ENCODE measurements at places on chromosomes 2 and 18.
A peak's percentile ranks its signal among the peaks of the same experiment; 100 is the strongest.

- DNase-seq, result no peak
These were observed 644.4 kb downstream of the GALR1 start for GRCh38 chr18:77894060-77894459.

DNA sequence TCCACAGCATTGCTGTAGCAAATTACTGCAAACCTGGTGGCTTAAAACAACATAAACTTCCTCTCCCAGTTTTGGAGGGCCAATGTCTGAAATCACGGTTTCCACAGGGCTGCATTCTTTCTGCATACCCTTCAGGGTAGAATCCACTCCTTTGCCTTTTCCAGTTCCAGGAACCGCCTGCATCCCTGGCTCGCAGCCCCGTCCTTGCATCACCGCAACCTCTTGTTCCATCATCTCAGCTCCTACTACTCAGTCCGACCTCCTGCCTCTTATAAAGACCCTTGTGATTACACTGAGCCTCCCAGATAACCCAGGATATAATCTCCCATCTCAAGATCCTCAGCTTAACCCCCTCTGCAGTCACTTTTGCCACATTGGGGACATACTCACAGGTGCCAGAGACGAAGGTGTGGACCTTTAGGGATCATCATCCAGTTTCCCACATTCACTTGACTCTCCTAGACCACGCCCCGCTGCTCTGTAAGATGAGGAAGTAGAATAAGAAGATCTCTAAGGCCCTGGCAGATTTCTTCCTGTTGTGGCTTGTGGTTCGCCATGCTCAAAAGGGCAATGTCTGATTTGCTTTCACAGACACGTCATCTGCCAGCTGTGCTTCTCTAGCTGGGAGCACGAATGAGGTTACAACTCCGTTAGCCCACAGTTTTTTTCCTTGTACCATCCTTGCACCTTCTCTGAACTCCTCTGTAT is 103.6 kb upstream of the AGAP1 start:
- DNase-seq, result no peak

- peak; percentile 74 for DNase-seq
These were observed 204.1 kb downstream of the GLI2 start for GRCh38 chr2:120939595-120940318.

DNA sequence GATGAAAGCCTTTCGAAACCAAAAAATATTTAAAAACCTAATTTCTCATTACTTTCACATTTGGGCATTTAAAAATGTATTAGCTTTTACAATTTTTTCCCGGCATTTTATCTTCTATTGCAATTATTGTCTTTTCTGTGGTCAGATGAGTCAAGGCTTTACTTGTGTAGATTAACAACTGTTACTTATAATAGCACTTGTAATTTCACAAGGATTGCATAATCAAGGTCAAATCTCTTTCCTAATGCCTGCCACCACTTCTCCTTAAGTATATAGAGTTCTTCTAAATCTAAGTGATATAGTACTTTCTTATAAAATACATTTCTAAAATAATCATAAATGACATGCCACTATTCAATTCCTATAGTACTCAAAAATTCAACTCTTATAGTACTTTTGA is 67.2 kb downstream of the SLC8A1 start:
- DNase-seq, result peak; percentile 82

DNA sequence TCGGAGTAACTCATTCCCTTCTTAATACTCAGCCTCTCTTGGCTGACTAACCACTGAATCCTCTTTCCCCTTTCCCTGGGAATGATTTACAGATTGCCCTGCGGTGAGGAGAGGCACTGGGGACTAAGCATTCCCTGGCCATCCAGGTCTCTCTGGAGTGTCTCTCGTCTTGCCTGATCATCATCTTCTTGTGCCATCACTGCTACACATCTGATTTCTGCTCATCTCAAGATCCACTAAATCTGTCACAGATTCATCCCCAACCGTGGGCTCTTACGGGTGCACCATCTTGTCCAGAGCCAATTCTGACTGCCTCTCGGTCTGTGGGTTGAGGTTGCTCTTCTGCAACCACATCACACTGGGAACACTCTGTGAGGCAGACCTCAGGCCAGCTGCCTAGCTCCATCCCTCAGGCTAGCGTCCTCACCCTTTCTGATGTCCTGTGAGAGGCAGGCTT is 12.0 kb downstream of the SFTPB start:
- DNase-seq, result peak; percentile 80

- DNase-seq, result no peak
These were observed 125.9 kb downstream of the ACOXL start for GRCh38 chr2:110858135-110858725.

- no peak for DNase-seq
These were observed 436.6 kb downstream of the LRP1B start for GRCh38 chr2:141694180-141694579.

DNA sequence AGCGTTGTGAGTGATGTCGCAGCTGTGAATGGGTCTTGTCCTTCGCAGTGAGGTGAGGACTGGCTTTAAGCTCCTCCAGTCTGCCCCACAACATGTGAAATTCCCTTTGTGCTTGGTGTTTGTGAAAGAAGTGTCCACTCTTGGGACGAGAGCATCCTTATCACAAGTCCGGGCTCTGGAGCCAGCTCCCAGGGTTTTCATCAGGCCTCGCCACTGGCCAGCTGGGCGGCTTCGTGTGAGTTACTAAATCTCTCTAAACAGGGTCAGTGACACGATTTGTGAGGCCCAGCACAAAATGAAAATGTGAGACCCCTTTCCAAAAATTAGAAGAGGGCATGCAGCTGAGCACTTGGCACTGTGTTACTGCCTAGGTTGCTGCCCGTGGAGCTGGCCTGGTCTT is 115.9 kb downstream of the VAPA start:
- DNase-seq, result no peak

DNA sequence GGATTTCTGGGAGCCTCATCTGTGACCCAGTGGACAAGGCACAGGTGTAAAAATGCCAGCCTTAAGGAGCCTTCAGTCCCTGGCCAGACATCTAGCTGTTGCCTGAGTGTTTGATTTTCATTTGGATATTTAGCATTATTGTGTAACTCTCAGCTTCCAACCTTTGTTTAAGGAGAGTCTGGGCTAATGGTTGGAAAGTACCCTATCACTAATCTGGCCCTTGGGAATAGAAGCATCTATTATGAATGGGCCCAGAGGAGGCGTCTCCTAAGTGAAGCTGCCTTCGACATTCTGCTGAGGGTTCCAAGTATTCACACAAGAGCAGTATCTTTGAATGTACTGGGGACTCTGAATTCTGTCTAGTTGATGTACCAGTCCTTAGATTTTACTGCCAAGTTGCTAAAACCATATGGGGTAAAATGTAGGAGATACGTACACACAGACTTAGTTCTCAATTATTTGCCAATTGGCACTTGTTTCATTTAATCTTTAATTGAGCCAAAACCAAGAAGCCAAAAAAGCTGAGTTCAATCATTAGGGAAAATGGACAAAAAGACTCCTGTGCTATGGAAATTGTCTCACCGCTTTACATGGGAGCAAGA is 7.2 kb upstream of the ANKRD29 start:
- DNase-seq, result no peak

- DNase-seq, result peak; percentile 47
These were observed 48.4 kb downstream of the GTF3C3 start for GRCh38 chr2:196750977-196751631.

GRCh38 chr2:232348936-232349335 is 29.6 kb upstream of the ALPP start:
- DNase-seq, result no peak

DNA sequence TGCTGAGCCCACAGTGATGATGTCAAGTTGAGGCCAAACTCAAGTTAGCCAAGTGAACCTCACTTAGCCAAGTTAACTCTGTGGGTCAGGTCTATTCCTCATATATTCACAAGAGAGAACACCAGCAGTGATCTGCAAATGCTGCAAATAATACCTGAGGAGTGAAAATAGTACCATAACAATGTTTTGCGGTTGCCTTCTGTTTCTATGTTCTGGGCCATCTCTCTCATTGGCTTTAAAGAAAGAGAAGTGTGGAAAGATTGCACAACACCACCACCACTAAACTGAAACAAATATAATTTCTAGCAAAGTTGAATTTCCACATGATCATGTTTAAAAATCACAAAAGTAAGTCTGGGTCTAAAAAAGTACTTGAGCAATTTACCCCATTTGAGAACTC is 211.1 kb upstream of the GALNT5 start:
- no peak for DNase-seq

- DNase-seq, result no peak
These were observed 147.9 kb downstream of the MYT1L start for GRCh38 chr2:2183176-2183575.

- peak; percentile 87 for DNase-seq
These were observed 251.4 kb upstream of the TCF4 start for GRCh38 chr18:55839343-55839742.

GRCh38 chr2:120203251-120204021 is 19.8 kb downstream of the TMEM185B start:
- DNase-seq, result no peak

DNA sequence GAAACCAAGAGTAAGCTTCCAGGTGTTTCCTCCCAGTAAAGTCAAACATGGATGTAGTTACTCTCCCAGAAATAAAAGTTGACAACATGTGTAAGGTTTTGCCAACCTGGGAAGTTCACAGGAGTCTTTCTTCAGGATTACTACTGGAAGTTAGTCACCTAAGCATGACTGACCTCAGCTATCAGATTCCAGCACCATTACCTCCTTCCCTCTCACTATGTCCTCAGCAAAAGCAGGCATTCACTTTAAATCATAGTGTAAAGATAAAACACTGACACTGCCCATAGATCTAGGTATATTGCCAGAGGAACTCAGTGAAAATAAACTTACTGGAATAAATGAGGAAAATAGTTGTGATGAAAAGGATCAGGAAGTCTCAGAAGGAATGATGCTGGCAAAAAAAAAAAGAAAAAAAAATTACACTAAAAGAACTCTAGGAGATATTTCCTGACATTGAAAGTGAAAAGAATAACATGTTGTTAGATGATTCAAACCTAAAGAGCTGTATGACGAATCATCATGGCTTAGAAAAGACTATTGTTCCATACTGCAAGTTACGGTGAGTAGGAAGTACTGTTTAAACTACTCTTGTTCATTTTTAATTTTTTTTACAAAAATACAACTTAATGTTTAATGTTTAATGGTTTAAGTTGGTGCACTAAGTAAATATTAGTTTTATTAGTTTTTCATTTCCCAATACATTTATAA is 484.5 kb upstream of the ZNF804A start:
- DNase-seq, result no peak

- no peak for DNase-seq
These were observed 312.7 kb upstream of the CWC22 start for GRCh38 chr2:180319586-180320405.

DNA sequence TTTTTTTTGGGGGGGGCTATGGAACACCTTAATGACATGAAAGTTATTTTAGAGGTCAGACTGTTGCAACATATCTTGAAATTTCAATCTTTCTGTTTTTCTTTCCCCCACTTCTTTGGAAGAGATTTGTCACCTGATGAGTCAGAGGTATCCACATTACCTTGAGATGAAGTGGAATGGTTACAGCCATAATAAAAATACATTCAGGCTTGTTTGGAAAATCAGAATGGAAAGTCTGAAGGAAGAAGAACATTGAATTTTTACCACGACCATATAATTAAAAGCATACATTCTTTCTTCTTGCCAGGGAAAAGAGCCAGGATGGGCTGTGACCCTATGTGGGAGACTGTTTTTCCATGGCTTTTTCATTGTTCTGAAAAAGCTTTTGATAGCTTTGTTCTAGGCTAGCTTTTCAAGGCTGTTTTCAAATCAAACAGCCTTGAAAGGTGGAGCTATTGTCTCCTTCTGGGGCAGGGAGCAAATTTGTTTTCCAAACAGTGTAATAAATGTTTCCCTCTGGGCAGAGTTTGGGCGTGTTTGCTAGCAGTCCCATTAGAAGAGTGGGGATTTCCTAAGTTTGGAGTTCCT is 2.3 kb upstream of the GTF3C3 start:
- DNase-seq, result no peak

- no peak for DNase-seq
These were observed 72.5 kb downstream of the ACOXL start for GRCh38 chr2:110804915-110805314.

GRCh38 chr18:11258039-11258610 is 108.8 kb upstream of the PIEZO2 start:
- DNase-seq, result no peak

- DNase-seq, result no peak
These were observed 25.4 kb downstream of the UXS1 start for GRCh38 chr2:106168657-106169056.

DNA sequence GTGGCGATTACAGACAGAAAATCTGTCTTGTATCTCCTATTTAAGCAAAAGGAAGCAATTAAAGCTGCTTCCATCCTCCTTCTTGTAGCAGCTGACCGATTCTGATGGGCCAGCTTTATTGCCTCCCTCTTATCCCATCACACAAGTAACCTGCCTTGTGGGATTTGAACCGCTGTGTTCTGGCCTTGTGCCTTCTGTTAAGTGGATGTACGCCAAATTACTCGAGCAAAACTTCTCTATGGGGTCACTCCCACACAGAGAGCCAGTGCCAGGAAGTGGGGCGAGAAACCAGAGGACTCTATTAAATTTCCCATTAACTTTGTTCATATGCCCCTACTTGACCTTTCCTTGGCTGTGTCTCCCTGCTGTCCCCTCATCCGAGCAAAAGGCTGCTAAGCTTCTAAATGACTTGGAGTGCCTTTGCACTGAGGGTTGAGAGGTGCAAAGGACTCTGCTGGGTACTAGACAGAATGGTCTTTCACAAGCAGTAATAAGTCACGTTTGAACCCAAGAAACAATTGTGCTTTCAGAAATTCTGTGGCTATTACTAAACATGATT is 672.5 kb downstream of the MBD2 start:
- DNase-seq, result no peak

- DNase-seq, result peak; percentile 60
These were observed 101.3 kb downstream of the PID1 start for GRCh38 chr2:229169751-229170150.

- DNase-seq, result no peak
These were observed 177.5 kb upstream of the ETAA1 start for GRCh38 chr2:67219651-67220050.

DNA sequence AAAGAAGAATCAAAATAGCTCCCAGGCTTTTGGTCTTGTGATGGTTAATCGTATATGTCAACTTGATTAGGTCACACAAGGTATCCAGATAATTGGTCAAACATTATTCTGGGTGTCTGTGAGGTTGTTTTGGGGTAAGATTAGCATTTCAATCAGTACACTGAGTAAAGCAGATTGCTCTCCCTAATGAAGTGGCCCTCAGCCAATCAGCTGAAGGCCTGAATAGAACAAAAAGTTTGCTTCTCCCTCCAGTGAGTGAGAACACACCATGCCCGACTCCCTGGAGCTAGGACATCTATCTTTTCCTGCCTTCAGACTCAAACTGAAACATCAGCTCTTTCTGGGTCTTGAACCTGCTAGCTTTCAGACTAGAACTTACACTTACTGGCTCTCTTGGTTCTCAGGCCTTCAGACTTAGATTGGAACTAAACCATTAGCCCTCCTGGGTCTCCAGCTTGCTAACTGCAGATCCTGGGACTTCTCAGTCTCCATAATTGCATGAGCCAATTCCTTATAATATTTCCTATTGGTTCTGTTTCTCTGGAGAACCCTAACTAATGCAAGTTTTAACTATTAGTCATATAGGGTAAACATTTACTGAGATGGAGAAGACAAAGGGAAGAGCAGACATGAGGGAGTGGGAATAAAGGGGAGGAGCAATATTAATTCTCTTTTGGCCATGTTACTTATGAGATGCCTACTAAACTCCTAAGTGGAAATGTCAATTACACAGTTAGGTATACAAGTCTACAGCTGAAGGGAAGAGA is 25.5 kb downstream of the LNPK start:
- peak; percentile 9 for DNase-seq

- no peak for DNase-seq
These were observed 864.9 kb upstream of the ID2 start for GRCh38 chr2:7816944-7817343.

- no peak for DNase-seq
These were observed 167.2 kb downstream of the ANTXR1 start for GRCh38 chr2:69180227-69180626.

All from foreskin fibroblast (primary cell).